ENCODE measurements at places on chromosomes 6 and 20.

DNA sequence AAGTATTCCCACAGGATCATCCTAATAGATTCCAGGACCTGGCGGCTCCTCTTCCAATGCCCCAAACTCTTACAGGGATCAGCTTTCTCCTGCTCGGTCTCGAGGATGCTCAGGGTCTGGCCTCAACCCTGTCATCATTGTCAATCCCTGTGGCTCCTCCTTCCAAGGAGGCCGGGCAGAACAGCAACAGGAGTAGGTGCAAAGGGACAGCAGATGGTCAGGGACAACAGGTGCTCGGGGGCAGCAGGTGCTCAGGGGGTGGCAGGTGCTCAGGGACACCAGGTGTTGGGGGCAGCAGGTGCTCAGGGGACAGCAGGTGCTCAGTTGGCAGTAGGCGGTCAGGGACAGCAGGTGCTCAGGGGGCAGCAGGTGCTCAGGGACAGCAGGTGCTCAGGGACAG, 84.8 kb downstream of the TTLL2 start:
- no peak for DNase-seq

GRCh38 chr20:9185511-9185910, 116.6 kb downstream of the PLCB4 start:
- peak; percentile 19 for DNase-seq

- DNase-seq: no peak
Measured at GRCh38 chr20:17836303-17836861, 132.2 kb downstream of the SNX5 start.

GRCh38 chr20:58078741-58079522, 149.5 kb downstream of the ANKRD60 start:
- no peak for DNase-seq

- DNase-seq: peak; percentile 28
Measured at GRCh38 chr6:150238336-150238741, 95.5 kb downstream of the PPP1R14C start.

GRCh38 chr6:108039681-108040080, 34.9 kb downstream of the OSTM1 start:
- DNase-seq: no peak

GRCh38 chr6:71496018-71496721, 207.6 kb downstream of the OGFRL1 start:
- DNase-seq: no peak

DNA sequence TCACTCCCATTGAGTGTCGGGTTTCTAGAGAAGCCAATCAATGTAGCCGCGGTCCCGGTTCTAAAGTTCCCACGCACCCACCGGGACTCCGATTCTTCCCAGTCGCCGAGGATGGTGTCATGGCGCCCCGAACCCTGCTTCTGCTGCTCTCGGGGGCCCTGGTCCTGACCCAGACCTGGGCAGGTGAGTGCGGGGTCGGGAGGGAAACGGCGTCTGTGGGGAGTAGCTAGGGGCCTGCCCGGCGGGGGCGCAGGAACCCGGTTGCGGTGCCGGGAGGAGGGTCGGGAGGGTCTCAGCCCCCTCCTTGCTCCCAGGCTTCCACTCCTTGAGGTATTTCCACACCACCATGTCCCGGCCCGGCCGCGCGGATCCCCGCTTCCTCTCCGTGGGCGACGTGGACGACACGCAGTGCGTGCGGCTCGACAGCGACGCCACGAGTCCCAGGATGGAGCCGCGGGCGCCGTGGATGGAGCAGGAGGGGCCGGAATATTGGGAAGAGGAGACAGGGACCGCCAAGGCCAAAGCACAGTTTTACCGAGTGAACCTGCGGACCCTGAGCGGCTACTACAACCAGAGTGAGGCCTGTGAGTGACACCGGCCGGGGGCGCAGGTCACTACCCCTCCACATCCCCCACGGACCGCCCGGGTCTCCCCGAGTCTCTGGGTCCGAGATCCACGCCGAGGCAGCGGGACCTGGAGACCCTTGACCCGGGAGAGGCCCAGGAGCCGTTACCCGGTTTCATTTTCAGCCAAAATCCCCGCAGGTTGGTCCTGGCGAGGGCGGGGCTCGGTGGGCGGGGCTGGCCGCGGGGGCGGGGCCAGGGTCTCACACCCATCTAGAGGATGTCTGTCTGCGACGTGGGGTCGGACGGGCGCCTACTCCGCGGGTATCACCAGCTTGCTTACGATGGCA, 35.2 kb upstream of the HLA-G start:
- peak; percentile 65 for DNase-seq

DNA sequence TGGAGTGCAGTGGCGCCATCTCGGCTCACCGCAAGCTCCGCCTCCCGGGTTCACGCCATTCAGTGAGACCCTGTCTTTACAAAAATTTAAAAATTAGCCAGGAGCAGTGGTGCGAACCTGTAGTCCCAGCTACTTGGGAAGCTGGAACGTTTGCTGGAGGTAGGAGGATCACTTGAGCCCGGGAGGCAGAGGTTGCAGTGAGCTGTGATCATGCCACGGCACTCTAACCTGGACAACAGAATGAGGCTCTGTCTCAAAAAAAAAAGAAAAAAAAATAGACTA, 5.7 kb upstream of the PARD6B start:
- DNase-seq: no peak

GRCh38 chr6:22765015-22765414, 195.6 kb downstream of the HDGFL1 start:
- DNase-seq: no peak

GRCh38 chr20:62367633-62368391, 700 bp upstream of the LAMA5 start:
- peak; percentile 28 for DNase-seq

Measured in suppressor macrophage treated with lipopolysaccharide for 1 hour (primary cell).